Activated CD8-positive, alpha-beta memory T cell treated with anti-CD3 and anti-CD28 coated beads for 4 hours (primary cell): ENCODE measurements at places on chromosomes 5 and 9.
A peak's percentile ranks its signal among the peaks of the same experiment; 100 is the strongest.

DNA sequence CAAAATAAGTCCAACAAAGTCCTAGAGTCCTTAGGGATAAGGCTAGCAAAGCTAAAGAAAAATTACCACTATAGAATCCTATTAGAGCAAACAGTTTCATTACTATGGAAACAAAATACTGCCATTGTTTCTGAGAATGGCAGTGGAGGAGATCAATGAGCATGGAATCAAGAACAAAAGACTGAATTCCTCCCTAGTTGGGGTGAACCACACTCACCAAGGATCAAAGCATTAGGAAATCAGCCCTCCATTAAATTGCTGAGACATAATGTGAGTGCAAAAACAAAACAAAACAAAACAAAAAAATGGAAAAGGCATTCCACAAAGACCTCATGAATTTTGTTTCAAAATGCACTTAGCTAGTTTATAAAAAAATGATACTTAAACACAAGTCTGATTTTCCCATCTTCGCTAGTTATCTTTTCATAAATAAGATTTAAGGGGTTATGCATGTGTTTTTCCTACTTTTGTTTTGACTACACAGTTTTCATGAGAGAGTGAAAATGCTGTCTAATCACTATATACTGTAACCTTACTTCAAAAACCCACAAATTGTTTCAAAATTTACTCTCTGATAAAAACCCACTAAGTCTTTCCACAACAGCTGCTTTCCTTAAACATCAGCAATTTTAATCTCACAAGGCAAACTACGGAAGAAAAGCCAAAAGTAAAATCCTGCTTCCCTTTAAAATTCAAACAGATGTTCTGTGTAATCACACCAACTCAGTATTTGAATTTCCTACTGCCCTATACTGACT lies 9.7 kb downstream of the SERINC5 start:
- DNase-seq = no peak

GRCh38 chr5:119323601-119324000 lies 32.2 kb upstream of the TNFAIP8 start:
- no peak for DNase-seq

- DNase-seq = no peak
These were observed 29.8 kb upstream of the NSMF start for GRCh38 chr9:137488906-137489305.

- no peak for DNase-seq
These were observed 6.7 kb downstream of the INIP start for GRCh38 chr9:112711050-112711689.

DNA sequence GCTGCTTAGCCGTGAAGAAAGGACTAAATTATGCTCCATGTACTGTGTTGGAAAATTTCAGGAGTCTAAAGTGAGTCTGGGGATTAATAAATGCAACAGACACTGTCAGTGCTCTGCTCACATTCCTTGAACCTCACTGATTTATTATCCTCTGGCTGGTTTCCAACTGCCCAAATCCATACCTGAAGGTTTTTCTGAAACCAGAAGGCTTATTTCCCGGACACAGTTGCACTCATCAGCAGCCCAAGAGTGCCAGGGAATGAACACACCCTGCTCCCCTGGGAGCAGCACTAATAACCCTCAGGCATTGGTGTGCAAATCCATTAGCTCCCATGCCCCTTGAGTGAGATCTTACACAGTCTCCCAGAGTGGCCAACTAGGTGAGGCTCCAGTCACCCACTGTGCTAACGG lies 38.7 kb downstream of the F2R start:
- no peak for DNase-seq

DNA sequence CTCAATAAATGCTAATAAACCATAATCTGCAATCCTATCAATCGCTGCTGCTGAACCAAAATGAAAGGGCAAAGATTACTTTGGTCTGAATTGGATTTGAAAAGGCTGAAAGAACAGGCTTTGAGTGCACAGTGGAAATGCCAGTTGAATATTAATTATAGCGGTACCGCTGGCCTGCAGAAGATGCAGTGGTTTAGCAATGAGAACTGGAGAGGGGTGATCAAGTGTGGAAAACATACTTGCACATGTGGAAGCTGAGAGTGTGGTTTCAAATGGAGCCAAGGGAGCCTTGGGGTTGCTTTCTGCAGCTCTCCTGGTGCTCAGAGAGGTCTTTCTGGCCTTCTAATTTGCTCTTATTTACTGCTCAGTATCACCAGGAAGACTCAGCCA lies 133.9 kb downstream of the PTTG1 start:
- no peak for DNase-seq

DNA sequence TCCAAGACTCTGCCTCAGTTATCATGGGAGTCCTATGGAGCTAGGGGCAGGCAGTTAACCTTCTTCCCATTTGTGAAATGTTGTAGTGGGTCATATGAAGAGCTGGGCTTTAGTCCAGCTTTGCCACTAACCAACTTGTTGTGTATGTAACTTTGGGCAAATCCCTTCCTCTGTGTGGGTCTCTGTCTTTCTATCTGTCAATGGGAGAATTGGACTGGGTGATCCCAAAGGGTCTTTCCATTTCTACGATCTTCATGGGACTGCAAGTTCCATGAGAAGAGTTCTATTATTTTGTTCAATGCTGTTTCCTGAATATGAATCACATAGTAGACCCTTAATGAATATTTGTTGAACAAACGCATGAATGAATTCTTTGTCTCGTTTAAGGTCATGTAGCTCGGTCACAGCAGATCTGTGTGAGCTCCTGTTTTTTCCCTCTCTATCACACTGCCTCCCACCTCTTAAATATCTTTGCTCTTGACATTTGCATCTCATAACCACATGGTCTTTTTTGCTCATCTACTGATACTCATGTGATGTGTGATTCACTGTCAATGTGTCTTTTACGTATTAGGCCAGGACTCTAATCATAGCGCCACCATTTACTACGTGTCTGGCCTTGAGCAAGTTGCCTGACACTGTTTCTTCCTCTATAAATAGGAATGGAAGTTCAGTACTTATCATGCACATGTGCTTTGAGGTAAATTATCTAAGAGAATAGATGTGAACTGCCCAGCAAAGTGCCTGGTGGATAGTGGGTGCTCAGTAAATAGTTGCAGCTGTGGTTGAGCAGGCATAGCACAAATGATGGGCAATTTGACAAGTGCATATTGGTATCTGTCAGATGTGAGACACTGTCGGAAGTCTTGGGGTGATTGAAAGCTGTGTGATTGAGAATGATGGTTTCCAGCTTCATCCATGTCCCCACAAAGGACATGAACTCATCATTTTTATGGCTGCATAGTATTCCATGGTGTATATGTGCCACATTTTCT lies 37.4 kb downstream of the PTTG1 start:
- DNase-seq = no peak

- DNase-seq = no peak
These were observed 50.4 kb upstream of the APC start for GRCh38 chr5:112687306-112687705.

DNA sequence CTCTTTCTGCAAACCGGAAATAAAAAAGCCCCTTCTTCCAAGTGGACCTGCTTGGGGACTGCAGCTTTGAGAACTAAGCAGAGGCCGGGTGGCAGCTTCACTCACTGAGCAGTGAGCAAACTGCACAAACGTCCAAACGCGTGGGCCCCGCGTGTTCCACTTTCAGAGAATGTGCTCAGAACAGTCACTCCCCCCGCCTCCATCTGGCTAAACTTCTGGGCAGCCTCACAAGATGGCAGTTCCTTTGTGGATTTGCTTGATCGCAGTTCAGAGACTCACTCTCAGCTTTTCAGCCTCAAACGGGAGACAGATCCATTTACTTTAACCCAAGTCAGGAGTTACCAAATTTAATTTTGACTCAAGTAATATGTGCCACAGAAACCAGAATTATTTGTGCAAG lies 216.6 kb downstream of the TLE1 start:
- DNase-seq = no peak

GRCh38 chr5:11851416-11851815 lies 52.8 kb downstream of the CTNND2 start:
- no peak for DNase-seq

DNA sequence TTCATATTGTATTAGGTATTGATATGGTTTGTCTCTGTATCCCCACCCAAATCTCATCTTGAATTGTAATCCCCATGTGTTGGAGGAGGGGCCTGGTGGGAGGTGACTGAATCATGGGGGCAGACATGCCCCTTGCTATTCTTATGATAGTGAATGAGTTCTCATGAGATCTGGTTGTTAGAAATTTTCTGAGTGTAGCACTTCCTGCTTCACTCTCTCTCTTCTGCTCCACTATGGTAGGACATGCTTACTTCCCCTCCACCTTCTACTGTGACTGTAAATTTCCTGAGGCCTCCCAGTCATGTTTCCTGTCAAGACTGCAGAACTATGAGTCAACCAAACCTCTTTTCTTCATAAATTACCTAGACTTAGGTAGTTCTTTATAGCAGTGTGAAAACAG lies 187.4 kb upstream of the SLC24A2 start:
- DNase-seq = peak; percentile 33

DNA sequence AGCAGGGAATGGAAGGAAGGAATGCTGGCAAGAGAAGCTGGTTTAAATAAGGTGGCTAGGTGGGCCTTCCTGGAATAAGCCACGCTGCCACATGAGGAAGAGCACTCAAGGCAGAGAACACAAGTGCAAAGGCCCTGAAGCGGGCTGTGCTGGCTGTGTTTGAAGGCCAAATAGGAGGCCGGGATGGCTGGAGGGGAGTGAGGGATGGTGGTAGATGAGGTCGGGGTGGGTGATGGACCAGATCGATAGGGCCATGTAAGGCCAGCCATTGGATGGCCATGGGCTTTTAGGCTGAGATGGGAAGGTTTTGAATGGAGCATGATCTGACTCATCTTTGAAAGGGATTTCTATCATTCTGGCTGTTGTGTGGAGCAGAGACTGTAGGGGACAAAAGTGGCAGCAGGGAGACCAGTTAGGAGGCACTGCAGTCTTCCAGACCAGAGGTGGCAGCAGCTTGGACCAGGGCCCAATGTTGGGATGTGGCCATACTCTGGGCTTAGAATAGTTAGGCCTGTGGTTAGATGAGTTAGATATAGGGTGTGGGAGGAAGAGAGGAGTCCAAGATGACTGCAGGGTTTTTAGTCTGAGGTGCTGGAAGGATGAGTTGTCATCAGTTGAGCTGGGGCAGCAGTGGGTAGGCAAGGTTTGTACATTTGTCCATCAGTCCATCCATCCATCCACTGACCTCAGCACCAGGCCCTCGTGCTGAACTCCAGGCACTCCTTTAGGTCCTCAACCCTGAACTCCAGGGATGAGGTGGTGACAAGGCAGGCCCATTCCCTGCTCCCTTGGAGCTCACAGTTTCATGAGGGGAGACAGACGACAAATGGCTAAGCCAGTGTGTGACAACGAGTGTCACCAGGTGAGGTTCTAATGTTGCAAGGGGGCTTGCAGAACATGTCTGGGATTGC lies 30.3 kb downstream of the NDST1 start:
- no peak for DNase-seq

- no peak for DNase-seq
These were observed 75.6 kb downstream of the GAPVD1 start for GRCh38 chr9:125337236-125337635.

DNA sequence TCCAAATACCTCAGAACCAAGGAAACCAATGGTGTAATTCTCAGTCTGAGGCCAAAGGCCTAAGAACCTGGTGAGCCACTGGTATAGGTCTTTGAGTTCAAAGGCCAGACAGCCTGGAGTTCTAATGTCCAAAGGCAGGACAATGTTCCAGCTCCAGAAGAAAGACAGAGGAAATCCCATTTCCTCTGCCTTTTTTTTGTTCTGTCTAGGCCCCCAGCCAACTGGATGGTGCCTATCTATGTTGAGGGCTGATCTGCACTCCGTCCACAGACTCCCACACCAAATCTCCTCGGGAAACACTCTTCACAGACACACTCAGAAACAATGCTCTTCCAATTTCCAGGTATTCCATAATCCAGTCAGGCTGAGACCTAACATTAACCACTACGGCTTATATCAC lies 30.1 kb downstream of the FNIP1 start:
- no peak for DNase-seq

DNA sequence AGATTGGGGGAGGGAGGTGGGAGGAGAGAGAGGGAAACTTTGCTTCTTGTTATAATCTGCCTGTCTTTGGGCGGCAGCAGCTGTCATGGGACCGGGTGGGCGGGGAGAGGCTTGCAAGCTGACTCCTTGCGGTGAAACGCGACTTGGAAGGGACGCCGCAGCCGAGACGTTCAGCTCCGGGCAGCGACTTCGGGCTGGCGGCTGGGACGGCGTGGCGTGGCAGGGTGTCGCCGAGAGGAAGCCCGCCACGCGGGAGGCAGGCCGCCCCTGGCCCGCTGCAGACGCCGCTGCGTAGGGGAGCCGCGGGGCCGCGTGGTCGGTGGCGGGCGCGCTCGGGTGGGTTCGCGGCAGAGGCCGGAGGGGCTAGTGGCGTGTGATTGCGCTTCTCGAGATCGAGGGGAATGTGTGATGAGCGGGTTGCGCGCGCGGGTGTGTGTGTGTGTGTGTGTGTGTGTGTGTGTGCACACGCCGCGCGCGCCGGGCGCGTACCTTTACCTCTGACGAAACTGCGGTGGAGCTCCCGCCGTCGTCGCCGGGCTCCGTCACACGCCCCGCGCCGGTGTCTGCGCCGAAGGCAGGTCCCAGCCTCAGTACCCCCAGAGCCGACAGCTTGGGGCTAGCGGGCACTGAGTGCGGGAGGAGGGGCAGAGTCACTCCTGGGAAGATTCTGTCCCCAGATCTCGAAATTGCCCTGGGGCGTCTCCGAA lies 1.7 kb downstream of the PPARGC1B start:
- DNase-seq = peak; percentile 76

GRCh38 chr9:111961575-111961974 lies 65.0 kb downstream of the UGCG start:
- DNase-seq = no peak

GRCh38 chr5:169650701-169651331 lies 13.7 kb downstream of the DOCK2 start:
- no peak for DNase-seq

- no peak for DNase-seq
These were observed 187.7 kb downstream of the TLE4 start for GRCh38 chr9:79759460-79759859.

DNA sequence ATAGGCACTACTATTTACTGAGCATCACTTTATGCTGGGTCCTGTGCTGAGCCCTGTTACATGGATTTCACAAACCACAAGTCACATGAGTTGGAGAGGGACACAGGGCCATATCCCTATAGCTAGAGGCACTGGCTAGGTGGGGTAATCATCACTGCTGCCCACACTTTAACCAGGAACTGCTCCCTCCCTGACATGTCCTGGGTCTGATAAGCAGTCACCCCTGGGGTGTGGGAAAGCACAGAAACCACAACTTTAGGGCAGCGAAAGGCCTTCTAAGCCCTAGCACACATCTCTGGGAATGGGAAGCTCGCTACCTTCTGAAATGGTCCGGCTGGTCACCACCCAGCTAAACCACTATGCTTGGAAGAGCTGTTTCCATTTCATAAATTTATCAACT lies 15.0 kb downstream of the TBC1D2 start:
- DNase-seq = no peak

GRCh38 chr9:77014597-77015263 lies 4.7 kb upstream of the FOXB2 start:
- DNase-seq = no peak

DNA sequence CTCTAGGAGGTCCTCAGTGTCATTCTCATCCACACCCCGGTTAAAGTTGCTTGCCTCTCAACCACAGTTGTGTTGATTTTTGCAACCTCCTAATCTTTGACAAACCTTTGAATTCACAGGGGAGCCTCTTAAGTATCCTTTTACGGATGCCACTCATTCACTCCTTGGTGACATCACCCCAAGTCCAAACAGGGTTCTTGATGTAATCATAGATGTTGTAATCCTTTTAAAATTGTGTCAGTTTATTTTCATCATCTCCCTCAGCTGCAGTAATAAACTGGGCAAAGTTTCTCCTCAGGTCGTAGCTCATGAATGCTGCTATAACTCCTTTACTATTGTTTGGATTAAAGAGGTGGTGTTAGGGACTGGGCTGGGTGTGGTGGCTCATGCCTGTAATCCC lies 637.2 kb upstream of the NUDT12 start:
- no peak for DNase-seq

- DNase-seq = no peak
These were observed 142.7 kb upstream of the DHFR start for GRCh38 chr5:80797428-80798024.
